Stimulated activated CD4-positive, alpha-beta T cell treated with anti-CD3 and anti-CD28 coated beads, Interleukin-2, amount 100 ng/mL, for 48 hours (primary cell): ENCODE measurements at places on chromosomes 5 and 9.

- no peak for DNase-seq
Observed at GRCh38 chr9:109561137-109561536, 63.0 kb upstream of the PTPN3 start.

GRCh38 chr5:149374801-149375200, 4.3 kb downstream of the IL17B start:
- no peak for DNase-seq

DNA sequence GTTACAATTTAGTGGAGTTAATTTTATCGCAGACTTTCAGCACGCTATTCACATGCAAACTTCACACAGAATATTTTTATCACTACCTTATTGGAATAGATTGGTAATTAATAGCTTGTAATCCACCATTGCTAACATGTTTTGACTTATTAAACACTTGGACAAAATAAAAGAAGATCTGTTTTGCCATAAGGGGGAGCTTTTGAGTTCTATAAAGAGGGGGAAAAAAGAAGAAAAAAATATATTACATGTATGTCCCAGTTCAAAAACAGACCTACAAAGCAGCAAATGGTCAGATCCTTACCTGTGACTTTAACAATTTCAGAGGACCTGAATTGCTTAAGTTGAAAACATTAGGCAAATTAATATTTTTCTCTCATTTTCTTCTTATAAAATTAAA, 1.2 kb upstream of the PAPPA start:
- no peak for DNase-seq

DNA sequence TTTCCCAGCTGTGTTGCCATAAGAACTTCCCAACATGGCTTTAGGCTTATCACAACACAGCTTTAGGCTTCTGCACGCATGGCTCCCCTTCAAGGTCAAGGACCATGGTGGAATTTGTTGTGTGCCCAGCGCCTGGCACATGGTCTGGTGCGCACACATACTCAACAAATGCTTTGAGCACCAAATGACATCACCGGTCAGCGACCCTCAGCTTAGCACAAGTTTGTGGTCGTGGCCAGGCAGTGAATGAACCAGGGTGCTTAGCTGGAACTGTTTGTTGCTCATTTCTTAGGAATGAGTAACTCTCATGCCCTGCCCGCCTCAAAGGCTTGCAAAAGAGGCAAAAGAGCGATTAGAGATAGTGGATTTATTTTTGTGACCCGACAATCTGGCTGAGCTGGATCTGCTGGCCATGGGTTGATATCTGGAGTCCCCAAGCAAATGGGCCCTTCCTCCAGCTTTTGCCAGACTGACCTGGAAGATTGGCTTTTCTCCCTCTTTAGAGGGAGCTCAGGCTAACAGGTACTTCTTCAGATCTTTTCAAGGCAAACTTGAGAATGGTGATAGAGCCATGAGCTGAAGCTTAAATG, 58.9 kb downstream of the DAP start:
- DNase-seq = no peak

GRCh38 chr5:79456400-79456799, 57.5 kb downstream of the HOMER1 start:
- no peak for DNase-seq

DNA sequence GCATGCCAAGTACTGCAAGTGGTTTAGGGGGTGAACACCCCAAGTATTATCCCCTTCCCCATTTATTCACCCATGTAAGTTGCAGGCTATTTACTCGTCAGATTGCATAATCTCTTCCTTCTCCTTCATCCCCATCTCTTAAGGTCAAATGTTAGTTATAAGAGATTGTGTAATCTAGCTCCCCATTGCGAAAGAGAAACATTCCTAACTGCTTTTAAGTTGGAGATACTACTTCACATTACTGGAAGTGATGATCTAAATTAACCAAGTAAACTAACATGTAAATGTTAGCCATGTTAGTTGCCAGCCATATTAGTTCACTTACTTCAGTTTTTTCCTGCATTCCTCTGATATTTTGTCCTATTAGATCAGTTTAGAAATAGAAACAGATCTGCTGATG, 262.3 kb downstream of the TAF11L14 start:
- DNase-seq = no peak

GRCh38 chr5:2196989-2197619, 314.4 kb upstream of the IRX4 start:
- no peak for DNase-seq

- DNase-seq = no peak
Observed at GRCh38 chr5:76371960-76372322, 31.1 kb upstream of the IQGAP2 start.

DNA sequence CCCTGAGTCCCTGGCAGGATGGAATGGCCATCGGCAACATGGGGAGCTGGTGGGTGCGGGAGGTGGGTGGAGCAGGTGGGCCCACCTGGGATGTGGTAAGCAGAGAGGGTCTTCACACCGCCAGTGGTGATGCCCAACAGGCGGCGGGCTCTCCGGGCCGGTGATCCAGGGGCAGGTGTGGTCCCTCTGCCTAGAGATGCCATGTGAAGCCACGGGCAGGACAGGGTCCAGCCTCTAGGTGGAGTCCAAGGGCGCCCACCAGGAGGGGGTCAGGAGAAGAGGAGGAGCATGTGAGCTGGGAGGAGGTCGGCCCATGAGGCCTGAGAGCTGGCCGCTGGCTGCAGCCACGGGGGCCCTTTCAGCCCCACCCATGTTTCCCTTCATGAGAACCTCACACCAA, 221.1 kb downstream of the FANCC start:
- DNase-seq = no peak

- DNase-seq = no peak
Observed at GRCh38 chr5:150410524-150411244, 2.0 kb downstream of the CD74 start.

- no peak for DNase-seq
Observed at GRCh38 chr5:58187432-58188261, 272.2 kb downstream of the PLK2 start.

GRCh38 chr9:3181049-3181953, 337.4 kb upstream of the PUM3 start:
- peak; percentile 10 for DNase-seq

DNA sequence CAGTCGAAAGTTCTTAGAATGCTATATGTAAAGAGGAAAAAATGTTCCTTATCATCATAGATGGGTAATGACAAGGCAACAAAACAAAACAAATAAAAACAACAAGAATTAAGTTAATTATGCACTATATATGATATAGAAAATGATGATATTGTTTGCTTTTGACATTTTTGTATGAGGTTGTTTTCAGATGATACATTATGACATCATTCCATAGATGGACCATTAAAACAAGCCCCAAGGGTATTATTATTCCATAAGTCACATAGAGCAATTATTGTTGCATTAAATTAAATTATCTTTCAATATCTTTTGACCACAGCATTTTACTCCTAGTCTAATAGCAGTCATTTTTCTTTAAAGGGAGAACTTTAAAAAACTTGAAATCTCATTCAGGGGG, 56.5 kb upstream of the RICTOR start:
- no peak for DNase-seq

GRCh38 chr5:153461341-153461740, 29.1 kb upstream of the GRIA1 start:
- DNase-seq = no peak

DNA sequence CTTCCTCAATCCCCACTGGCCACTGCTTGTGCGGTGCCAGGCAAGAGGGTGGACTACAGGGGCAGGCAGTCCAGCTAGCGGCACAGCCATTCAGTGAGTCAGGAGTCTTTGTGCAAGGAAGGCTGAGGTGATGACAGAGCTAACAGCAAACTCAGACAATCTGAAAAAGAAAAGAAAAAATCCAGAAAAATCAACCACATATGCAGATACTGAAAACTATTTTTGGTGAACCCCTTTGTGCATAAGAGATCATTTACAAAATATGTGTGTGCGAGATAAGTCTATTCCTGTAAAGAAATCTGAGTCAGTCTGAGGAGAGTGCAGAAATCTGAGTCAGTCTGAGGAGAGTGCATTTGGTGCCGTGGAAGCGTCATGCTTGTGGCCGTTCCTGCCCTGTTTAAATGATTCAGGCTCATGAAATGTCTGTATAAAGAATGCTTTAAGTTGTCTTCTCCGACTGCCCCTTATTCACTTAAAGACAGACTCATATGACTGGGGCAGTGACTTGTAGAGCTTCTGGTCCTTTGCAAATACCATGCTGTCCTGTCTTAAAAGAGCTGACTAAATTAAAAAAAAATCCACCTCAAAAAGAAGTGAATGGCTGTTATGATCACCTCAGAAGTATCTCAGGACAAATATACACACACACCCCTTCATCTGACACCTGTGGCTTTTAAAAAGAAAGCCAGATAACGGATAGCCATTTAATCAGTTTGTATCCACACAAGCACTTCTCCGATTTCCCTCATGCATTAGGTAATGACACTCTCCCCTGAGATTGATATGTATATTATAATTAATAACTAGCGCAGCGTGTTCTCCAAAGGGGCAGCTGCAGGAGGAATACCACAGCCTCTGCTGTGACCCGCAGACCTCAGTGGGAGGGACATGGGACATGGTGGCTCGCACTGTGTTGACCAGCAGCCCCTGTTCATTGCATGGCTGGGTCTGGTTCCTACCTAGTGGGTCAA, 47.3 kb downstream of the TRIO start:
- DNase-seq = no peak

DNA sequence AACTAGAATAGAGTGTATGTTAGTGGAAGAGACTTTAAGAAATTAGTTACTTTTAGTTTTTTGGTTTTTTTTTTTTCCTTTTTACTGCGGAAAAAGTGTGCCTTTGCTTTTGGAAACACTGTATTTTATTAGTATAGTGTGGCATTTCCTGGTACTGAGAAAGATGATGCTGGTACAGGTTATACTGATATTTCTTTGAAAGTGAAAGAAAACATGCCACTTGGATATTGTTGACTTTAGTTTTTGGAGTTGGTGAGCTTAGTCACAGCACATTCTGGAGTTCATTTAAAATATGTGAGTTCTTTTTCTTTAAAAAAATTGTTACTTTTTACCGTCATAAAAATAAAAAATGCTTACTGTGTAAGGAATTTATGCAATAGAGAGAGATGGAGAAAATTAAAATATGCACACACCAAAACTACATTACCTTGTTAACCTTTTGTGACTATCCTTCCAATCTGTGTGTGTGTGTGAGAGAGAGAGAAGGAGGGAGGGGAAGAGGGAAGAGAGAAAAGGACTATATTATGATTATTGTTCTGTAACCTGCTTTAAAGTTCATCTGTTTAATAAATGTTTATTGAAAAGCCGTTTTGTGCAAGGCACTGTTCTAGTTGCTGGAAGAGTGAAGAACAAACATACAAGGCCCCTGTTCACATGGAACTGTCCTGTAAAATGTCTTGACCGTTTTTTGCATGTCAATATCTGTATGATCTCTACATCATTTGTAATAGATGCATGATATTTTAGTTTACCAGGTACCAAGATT, 1.9 kb downstream of the UGCG start:
- DNase-seq = no peak

DNA sequence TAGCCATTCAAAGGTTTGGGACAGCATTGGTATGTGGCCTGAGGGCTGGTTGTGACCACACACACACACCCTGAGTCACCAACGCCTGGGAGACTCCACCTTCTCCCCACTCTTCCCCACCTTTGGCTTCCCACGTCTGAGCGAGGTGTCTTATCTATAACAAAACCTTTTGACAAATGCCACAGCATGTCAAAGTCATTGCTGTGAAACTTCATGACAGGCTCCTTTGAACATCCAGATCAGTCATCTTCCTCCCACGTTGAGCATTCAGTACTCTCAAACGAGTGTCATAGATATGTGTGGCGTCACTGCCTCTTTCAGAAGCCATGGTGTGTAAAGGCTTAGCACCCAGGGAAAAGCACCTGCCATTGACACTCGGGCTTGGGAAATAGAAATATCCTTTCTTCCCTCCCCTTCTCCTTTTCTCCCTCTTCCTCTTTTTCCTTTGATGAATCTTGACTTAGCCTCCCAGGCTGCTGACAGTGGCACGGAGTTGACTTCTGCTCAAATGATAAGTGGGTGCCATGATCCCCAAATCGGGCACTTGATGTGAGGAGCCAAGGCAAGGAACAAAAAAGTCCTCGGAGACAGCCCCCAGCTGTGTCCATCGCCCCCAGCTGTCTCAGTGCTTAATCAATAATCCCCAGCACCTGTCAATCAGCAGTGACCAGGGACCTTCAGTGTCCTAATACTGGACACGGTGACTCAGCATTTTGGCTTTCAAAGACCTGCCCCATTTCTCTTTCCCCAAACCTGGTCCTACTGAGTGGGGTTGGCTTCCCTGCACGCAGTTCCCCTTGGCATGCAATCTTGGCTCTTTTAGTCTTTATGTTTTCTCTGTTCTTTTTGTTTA, 114.8 kb downstream of the FGF18 start:
- DNase-seq = no peak

DNA sequence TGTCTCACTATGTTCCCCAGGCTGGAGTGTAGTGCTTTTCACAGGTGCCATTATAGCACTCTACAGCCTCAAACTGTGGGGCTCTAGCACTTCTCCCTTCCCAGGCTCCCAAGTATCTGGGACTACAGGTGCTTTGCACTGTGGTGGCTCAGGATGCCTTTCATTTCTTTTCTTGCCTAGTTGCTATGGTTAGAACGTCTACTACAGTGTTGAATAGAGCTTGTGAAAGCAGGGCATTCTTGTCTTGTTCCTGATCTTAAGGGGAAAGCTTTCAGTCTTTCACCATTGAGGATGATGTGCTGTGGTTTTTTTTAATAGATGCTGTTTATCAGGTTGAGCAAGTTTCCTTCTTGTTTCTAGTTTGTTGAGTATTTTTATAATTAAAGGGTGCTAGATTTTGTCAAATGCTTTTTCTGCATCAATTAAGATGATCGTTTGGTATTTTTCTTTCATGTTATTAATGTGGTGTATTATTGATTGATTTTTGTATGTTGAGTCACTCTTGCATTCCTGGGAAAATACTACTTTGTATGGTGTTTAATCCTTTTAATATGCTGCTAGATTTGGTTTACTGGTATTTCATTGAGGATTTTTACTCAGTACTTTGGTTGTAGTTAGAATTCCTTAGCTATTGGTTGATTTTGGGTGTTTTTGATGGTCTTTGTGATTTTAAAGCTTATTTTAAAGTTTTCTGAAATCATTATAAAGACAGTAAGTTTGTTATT, 35.6 kb downstream of the GPBP1 start:
- DNase-seq = no peak

- no peak for DNase-seq
Observed at GRCh38 chr9:71515107-71515506, 253.2 kb downstream of the CEMIP2 start.

DNA sequence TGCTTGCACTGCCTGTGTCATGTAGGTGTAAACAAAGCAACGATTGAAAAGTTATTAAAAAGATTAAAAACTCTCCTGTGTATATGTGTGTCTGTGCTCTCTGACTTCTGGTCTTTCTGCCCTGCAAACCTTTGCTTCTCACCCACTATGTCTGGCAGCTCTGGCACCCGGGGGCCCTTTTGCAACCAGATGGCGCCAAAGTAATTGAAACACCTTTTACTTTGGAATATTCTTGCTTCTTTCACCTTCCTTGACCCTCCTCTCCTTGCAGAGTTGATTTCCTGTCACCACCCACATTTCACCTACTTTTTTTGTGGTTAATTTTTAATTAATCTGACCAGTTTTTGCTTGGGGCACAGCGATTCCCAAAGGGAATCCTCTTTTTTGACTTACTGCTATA, 275.5 kb downstream of the ARHGEF28 start:
- DNase-seq = no peak
